ENCODE measurements at places on chromosomes 7 and 10.

GRCh38 chr10:125976960-125977605 lies 80.7 kb downstream of the FANK1 start:
- DNase-seq, result no peak

DNA sequence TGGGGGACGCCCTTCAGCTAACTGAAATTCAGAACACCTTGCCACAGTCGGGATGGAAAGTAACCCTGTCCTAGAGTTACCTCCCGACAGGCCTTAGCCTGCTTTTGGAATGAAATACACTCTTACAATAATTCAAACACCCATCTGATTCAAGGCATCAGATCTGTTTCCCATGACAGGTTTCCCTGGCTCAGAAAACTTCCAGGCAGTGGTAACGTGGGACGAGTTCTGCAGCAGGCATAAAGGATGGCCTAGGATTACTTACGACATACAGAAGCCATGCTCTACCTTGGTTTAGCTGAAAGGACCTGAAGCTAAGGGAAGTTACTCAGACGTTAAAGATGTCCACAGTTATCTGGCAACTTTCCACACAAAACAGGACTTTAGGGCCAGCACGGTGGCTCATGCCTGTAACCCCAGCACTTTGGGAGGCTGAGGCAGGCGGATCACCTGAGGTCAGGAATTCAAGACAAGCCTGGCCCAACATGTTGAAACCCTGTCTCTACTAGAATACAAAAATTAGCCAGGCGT lies 5.0 kb downstream of the PAXIP1 start:
- DNase-seq, result no peak

DNA sequence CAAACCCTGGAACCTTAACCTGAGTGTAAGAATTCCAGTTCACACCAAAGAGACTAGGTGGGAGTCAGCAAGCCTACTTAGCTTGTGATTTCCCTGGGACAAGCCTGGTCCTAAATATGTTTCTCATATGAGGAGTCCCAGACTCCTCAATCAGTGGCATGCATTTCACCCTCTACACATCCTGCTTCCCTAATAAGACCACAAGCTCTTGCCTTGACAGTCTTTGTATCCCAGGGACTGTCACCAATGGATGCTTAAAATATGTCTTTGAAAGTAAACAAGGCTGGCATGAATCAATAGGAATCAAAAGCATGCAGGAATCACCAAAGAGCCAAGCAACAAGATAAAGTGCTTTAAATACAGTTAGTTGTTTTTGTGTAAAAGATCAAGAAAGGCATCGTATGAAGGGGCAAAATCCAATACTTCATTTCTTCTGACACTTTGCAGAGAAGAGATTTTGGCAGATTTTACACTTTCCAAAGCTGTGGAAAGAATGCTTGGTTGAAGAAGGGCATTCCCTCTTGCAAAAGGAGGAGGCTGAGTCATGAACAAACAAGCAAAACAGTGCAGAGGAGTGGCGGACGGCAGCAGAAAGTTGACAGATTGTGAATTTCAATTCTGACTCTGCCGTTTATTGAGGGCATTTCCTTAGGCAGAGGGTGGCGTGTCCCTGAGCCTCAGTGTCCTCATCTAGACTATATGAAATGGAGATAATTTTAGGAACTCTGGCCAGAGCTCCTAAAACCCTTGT lies 8.5 kb upstream of the NFE2L3 start:
- DNase-seq, result no peak

GRCh38 chr10:120012131-120012400 lies 119.5 kb downstream of the SEC23IP start:
- DNase-seq, result no peak

GRCh38 chr7:38728145-38728544 lies 97.0 kb upstream of the AMPH start:
- DNase-seq, result no peak
